ENCODE measurements at places on chromosomes 5 and 9.

DNA sequence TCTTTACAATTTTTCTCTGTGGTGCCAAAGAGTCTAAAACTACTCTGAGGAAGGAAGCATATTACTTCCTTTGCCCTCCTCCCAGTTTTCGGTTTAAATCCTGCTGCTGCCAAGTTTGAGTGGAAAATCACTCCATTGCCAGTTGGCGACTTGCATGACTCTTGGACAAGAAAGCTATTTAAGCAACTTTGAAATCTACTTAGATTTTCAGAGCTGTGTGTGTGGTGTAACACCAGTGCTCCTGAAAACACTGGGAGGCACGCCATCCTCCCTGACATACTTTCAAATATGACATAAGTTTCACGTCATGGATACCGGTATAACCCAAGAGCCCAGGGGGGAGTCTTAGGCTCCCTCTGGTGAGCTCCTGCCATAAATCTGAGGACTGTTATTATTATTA, 83.5 kb upstream of the RIOK2 start:
- peak; percentile 2 for DNase-seq

- no peak for DNase-seq
These were observed 14.4 kb downstream of the SIT1 start for GRCh38 chr9:35636135-35636876.

DNA sequence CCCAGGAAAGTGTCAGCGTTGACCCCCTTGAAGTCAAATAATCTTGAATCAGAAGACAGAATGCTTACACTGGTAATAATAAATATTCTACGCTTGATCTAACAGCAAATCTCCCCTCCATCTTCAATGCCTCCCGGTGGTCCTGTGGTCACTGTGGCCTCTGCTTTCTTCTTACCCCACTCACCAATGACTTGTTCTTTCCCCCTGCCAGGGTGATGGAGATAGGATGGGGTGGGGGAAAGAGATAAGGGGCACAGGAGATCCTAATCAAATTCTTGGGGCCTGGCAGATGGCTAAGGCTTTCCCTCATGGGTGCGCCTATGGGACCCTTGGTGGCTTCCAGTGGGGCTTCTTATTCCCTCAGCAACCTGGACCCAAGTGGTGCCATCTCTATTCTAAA, 152.6 kb upstream of the EGFLAM start:
- no peak for DNase-seq

- no peak for DNase-seq
These were observed 137.2 kb downstream of the PRKACG start for GRCh38 chr9:68876681-68877080.

All from EH (cell line).